ENCODE measurements at places on chromosomes 12 and 14.

DNA sequence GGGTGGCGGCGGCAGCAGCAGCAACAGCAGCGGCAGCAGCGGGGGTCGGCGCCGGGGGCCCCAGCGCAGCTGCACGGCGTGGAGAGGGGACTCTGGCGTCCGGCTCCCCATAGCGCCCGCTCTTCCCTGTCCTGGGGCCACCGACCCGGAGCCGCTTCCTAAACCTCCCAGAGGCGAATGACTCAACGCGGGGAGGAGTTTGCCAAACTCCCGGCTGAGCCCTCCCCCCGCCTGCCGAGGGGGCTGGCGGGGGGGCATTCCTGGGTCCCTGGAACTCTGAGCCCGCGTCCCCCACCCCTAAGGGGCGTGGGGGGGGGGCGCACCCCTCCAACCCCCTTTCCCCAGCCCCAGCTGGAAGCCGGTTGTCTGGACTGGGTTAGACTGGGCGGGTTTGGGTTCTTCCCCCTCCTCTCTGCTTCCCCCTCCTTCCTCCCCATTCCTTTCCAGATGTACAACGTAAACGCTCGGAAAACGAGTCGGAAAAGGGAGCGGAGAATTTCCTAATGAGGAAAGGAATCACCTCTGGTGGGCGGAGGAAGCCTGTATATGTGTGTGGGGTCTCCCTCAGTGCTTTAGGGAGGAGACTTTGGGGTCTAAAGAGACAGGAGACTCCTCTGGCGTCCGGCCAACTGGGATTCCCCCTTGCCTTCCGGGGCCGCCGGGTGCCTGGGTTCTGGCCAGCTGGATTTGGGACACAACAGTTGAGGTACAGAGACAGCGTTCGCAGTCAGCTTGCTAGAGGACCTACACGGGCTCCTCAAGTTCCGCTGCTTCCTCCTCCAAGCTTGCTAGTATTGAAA lies at the start of gene ITGA5:
Gene ITGA5, minus strand, starts transcription at position 179 of the 800 bp plus-strand sequence. Its CDS starts 68 bp downstream, at position 111.
- no peak for DNase-seq

DNA sequence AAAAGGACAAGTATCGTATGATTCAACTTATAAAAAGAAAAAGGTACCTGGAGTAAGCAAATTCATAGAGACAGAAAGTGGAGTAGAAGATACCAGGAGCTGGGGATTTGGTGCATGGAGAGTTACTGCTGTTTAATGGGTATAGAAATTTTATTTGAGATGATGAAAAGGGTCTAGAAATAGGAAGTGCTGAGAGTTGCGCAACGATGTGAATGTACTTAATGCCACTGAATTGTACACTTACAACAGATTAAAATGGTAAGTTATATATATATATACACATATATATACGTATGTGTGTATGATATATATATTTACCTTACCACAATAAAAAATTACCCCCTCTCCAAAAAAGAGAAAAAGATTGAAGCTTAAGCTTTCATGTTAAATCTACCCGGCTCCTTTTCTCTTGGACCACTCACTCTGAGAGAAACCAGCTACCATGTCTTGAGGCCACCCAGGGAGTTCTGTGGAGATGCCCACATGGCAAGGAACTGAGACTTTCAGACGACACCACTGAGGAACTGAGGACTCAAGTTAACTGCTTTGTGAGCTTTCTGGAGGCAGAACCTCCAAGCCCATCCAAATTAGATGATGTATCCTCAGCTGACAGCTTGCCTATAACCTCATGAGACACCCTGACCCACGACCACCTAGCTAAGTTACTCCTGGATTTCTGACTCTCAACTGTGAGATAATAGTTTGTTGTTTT lies 130.0 kb upstream of the BTG1 start:
- no peak for DNase-seq

GRCh38 chr12:89833337-89834252 lies 125.0 kb upstream of the ATP2B1 start:
- DNase-seq: no peak

DNA sequence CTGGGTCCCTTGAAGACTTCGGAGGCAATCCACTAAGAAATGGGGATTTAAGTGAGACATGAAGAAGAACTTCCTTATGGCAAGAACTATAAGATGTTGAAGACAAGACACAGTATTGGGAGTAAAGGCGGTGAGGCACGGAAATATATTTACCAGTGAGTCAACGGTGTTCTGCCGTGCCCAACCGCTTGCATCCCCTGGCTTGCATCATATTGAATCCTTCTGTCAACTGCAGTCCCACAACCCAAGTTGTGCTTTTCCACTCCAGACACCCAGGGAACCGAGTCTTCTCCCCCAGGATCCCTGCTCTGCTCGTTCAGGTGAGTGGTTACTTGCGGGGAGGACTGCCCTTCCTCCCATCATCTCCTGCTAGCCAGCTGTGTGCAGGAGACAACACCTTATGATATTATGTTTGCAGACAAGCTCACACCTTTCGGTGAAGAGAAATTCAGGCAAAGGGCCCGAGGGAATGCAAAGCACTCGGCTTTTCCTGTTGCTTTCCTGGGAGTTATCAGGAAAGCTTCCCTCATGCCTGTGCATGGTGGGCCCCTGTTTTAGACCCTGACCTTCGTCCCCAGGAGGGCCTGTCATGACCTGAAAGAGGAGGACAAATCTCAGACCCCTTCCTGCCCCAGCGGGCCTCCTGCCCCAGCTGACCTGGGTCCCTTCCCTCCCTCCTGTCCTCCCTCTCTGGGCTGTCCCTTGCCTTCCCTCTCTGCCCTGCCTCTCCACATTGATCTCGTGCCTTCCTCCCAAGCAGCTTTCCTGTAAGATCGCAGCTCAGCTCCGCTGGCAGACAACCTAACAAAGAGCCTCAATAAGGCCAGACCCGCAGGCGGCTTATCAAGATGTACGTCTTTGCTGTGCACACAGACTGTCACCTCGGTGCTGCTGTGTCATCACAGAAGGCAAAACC lies 4.3 kb upstream of the LRTM2 start:
- DNase-seq: no peak

- no peak for DNase-seq
Measured at GRCh38 chr12:57741413-57741789, 2.9 kb upstream of the AGAP2 start.
